NCI-H1417 treated with DMSO at 0.1 percent for 48 hours (cell line): ENCODE measurements at places on chromosomes 7 and 10.

GRCh38 chr7:150400008-150400787 is 21.1 kb downstream of the ZNF775 start:
- no peak for DNase-seq

DNA sequence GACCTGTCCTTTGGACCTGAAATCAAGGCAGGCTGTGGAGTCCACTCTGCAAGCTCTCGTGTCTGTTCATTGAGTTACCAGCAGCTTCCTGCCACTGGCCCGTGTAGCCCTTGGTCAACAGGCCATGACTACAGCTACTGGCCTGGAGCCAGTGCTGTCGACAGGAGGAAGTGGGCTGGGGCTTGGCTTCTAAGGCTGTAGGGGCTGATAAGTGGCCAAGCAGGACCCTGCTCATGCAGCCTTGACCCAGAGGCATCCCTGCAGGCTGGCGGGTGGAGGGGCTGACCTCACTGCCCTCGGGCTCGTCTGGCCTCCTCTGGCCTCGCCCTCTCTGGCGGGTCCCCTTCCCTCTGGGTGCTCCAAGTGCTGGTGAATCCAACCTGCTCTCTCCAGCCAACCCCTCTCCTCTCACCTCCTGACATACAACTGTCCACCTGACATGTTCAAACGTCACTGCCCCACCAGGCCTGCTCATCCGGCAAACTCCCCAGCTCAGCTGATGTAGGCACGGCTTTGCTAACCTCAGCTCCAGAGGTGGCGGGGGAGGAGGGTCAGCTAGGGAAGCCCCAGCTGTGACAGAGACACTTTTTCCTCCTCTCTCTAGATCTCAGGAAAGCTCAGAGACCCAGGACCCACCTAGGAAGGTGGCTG is 188.6 kb upstream of the LYZL2 start:
- no peak for DNase-seq

GRCh38 chr10:26859241-26860101 is 1.3 kb downstream of the ABI1 start:
- no peak for DNase-seq

- DNase-seq = no peak
Observed at GRCh38 chr10:119336599-119336998, 129.2 kb downstream of the GRK5 start.

DNA sequence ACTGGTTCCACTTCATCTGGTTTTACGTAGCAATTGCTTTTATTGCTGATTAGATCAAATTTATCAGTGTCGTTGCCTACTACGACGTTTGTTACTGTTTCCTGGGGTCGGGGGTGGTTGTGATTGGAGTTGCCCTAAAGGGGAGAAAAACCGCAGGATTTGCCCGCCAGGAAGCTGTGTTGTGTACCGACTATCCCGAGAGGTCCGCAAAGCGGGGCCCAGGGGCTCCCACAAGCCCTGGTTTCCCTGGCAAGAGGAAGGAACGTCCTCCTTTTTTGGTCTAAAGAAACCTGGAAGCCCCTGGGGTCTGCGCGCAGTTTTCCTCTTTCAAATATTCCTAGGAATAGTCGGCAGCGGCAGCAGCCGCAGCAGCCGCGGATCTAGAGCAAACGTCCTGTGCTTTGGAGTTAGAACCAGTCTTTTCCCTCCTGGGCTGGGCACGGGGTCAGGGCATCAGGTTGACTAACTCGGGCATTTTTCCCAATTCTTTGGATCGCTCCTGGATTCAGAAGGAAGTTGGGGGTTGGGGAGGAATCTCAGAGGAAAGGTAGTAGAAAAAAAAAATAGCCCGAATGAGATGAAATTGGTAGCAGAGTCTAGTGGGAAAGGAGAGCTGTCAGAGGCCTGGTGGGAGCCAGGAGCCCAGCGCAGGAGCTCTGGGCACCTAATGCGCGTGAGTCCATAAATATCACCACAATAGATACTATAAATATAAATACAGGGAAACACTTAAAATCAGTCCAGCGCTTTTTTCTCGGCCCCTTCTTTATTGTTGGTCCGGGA is 4.6 kb downstream of the VAX1 start:
- no peak for DNase-seq

GRCh38 chr7:30403477-30403876 is 75.1 kb downstream of the NOD1 start:
- no peak for DNase-seq

- no peak for DNase-seq
Observed at GRCh38 chr7:117395743-117396142, 31.6 kb downstream of the ASZ1 start.

DNA sequence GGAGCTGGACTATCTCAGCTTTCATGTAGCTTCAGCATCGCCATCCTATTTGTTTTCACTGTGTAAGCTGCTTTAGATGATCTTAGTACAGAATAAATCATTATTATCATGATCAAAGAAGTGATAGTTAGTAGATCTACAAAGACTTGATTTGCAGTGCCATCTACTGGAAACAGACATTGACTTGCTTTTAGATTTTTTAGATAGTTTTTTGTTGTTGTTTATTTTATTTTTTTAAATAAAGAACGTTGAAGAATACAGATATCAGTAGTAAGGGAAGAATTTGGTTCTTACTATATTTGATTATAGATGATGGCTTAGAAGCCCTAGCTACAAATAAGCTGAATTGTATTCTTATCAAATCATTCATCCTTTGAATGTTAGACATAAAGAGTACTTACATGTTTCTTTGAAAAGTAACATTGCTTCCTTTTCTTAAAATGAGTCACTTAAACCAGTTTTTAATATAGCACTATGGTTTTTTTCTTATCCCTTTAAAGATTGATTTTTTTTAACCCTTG is 6.3 kb upstream of the SFMBT2 start:
- DNase-seq = no peak
